Fibroblast of skin of scalp (primary cell): ENCODE measurements at places on chromosomes 4 and X.

DNA sequence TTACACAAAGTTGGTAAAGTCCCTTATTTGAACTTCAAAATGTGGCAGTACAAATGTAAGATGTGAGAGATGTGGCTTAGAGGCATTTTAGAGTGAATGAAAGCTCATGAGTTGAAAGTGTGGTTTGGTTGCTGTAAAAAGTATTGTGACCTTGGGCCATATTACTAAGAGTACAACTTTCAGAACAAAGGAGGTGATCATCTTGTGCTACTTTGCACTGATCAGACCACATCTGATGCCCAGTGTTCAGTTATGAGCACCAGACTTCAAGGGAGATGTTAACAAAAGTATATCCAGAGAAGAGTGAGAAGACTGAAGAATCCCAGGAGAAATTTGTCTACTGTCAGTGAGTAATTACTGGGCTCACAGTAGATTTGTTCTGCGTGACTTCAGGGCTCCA is 30.2 kb downstream of the NLGN3 start:
- DNase-seq = no peak

- DNase-seq = peak; percentile 12
Measured at GRCh38 chr4:86160426-86160825, 199.4 kb downstream of the MAPK10 start.

GRCh38 chrX:107731831-107732502 is 43.6 kb downstream of the TSC22D3 start:
- peak; percentile 78 for DNase-seq

DNA sequence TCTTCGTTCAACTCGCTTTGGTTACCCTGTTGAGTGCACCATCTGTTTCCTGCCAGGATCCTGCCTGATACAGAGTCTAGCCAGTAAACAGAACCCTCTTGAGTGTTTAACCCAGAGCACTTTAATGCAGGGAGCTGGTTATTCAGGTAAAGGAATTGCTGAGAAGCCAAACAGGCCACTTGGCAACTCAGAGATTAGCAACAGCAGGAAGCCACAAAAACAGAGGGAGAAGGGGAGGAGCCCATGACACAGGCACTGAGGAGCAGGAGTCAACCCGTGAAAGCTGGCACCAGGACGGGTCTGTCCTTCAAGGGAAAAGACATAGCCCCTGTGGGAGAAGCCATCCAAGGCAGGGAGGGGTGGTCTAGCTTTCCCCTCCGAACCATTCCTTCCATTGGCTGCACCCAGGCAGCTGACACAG is 641.4 kb downstream of the ZNF674 start:
- DNase-seq = no peak

GRCh38 chr4:41631523-41631922 is 93.6 kb downstream of the LIMCH1 start:
- DNase-seq = peak; percentile 23

GRCh38 chrX:37638047-37638446 is 47.5 kb upstream of the XK start:
- DNase-seq = no peak

GRCh38 chr4:11900359-11900758 is 471.7 kb upstream of the HS3ST1 start:
- DNase-seq = no peak

DNA sequence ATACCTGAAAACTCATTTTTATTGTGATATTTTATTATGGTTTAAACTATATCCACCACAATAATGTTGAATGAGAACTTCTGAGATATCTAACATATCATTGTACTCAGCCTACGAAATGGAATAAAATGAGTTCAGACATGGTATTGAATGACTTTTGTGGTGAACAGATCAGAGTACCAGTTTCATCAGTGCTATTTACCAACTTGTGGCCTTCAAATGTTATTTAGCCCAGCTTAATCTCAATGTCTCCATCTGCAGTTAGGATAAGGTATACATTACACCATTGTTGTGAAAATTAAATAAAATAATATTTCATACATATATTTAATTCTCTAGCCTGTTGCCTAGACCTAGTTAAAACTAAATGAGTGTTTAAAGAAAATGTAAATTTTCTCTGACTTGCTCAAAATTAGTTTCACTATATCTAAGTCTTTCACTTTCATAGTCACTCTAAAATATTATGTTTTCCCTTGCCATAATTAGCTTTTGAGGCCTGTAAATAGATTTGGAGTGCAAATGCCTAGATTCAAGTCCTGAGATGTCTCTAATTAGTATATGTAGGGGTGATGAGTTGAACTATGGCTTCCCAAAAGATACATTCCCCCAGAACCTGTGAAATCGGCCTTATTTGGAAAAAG is 594.2 kb downstream of the STPG2 start:
- DNase-seq = no peak

- peak; percentile 9 for DNase-seq
Measured at GRCh38 chrX:18707426-18708049, at the start of gene PPEF1. TSS of gene PPEF1 (plus strand) at chrX:18707645. CDS start at chrX:18707781, 136 bp downstream.
